SJSA1 (cell line): ENCODE measurements at places on chromosomes 13 and 19. TPM values are rescaled to one million over a fixed set of nuclear protein-coding genes. Genes with fewer than 3 reads are reported as not detected.
A peak's percentile ranks its signal among the peaks of the same experiment; 100 is the strongest.

The CEACAM16 gene
- not detected in 2 replicates for total RNA-seq

The CD37 gene
- total RNA-seq, result not detected in 2 replicates

The NLRP12 gene
- not detected in 2 replicates for total RNA-seq

The KLK4 gene
- total RNA-seq, result not detected in 2 replicates

The EFNB2 gene
- total RNA-seq, result 5.8 and 6.5 TPM in 2 replicates

The PRR36 gene
- total RNA-seq, result not detected in 2 replicates

GRCh38 chr13:50161052-50161451, 145.8 kb downstream of the KCNRG start:
- H3K4me3 ChIP-seq, result no peak overlapping the region
- H3K27ac ChIP-seq, result no peak overlapping the region
- no peak for DNase-seq
- no peaks in the 10 kb centered on the region for H3K36me3 ChIP-seq
- H3K4me1 ChIP-seq, result no peaks in the 10 kb centered on the region
- no peaks in the 10 kb centered on the region for H3K27me3 ChIP-seq

GRCh38 chr13:28010046-28010445, 21.6 kb upstream of the URAD start:
- no peak overlapping the region for H3K4me3 ChIP-seq
- H3K27ac ChIP-seq, result no peak overlapping the region
- no peaks in the 10 kb centered on the region for H3K4me1 ChIP-seq
- DNase-seq, result no peak

DNA sequence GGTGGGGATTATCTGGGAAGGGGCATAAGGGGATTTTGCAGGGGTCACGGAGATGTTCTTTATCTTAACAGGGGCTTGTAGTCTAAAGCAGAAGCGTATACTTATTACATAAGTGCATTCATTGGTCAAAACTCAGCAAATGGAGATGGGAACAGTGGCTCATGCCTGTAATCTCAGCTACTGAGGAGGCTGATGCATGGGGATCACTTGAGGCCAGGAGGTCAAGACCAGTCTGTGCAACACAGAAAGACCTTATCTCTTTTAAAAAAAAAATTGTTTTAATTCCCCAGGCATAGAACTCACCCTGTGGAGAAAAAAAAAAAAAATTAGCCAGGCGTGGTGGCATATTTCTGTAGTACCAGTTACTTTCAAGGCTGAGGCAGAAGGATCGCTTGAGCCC, 18.9 kb downstream of the FAM187B start:
- H3K4me1 ChIP-seq, result no peaks in the 10 kb centered on the region
- no peak for DNase-seq
- H3K4me3 ChIP-seq, result no peak overlapping the region
- H3K27ac ChIP-seq, result no peak overlapping the region

DNA sequence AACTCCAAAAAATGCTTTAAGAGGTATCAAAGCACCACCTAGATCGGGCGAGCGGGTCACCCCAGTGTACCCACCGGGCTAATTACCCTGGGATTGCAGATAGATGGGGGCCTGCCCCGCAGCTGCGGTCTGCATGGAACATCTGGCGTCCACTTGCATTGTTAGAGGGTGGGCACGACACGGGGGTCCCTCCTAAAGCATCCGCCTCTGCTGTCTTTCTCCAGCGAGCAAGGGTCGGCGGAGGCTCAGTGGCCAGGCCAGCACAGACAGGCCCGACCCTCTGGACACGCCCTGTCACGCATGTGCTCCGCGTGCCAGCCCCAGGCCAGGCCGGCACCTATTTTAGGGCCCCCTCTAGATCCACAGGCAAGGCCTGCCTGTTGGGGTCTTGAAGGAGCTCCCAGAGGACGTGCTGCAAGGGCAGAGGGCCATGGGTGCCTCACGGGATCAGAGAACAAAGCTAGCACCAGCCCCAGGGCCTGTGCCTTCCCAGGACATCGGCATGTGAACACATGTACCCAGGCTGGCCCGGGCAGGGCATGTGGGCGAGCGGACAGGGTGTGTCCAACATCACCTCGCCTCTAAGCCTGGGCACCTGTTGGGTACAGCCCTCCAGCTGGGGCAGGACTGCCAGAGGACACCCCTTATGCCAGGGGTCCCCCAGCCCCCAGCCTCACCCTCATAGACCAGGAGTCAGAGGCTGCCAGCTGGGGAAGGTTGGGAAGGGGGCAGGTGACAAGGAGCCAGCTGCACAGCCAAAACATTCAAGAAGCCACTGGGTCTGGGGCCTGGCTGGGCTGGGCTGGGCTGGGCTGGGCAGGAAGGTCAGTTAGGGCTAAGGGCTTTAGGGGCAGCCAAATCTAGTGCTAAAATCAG, 35.6 kb upstream of the NANOS3 start:
- H3K4me3 ChIP-seq, result peak overlapping the region; percentile 92
- H3K36me3 ChIP-seq, result peaks cover 60% of the 10 kb centered on the region
- peaks cover 72% of the 10 kb centered on the region for H3K4me1 ChIP-seq

- H3K27me3 ChIP-seq, result no peaks in the 10 kb centered on the region
- H3K27ac ChIP-seq, result no peak overlapping the region
- peaks cover 41% of the 10 kb centered on the region for H3K36me3 ChIP-seq
- H3K4me3 ChIP-seq, result no peak overlapping the region
Observed at GRCh38 chr13:42215578-42216421, 56.2 kb upstream of the AKAP11 start.

GRCh38 chr13:40940841-40941240, 78.3 kb downstream of the ELF1 start:
- no peak overlapping the region for H3K4me3 ChIP-seq
- no peak for DNase-seq
- no peak overlapping the region for H3K27ac ChIP-seq
- peaks cover 5% of the 10 kb centered on the region for H3K36me3 ChIP-seq
- H3K4me1 ChIP-seq, result no peaks in the 10 kb centered on the region

DNA sequence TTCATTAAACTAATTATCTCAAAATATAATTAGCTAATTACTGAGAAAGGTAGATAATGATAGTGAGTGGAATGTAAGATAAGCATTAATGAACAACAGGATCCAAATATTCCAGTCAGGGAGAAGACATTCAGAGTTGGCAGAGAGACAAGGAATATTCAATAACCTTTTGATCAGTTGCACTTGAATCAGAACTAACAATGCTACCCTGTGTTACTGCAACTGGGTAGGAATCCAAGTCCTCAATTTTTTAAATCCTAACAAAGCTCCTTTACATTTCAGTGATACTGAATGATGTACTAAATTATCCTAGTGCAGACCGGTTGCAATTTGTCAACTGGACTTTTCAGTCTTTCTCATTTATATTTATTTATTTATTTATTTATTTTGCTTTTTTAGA, 107.1 kb upstream of the MIR17HG start:
- H3K27ac ChIP-seq, result no peak overlapping the region
- no peak overlapping the region for H3K4me3 ChIP-seq
- no peaks in the 10 kb centered on the region for H3K27me3 ChIP-seq
- no peak for DNase-seq
- no peaks in the 10 kb centered on the region for H3K4me1 ChIP-seq

- no peak overlapping the region for H3K4me3 ChIP-seq
- H3K36me3 ChIP-seq, result peaks cover 48% of the 10 kb centered on the region
- no peak for DNase-seq
- H3K4me1 ChIP-seq, result peaks cover 5% of the 10 kb centered on the region; the same call in 1 of the 2 replicates
- H3K27ac ChIP-seq, result no peak overlapping the region
- no peaks in the 10 kb centered on the region for H3K27me3 ChIP-seq
Observed at GRCh38 chr19:19276386-19276785, 3.3 kb upstream of the TM6SF2 start.

DNA sequence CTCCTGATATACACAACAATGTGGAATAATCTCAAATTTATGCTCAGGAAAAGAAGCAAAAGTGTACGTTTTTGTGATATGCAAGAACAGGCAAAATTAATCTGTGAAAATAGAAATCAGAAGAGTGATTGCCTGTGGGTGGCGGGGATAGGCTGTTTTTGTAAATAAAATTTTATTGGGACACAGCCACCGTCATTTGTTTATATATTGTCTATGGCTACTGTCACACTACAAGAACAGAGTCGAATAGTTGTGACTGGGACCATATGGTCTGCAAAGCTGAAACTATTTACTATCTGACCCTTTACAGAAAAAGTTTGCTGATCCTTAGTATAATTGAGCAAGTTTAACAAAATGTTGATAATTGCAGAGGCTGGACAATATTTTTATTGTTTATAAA, 269.5 kb upstream of the HTR2A start:
- peaks cover 7% of the 10 kb centered on the region for H3K4me1 ChIP-seq
- H3K27ac ChIP-seq, result no peak overlapping the region
- DNase-seq, result no peak
- no peak overlapping the region for H3K4me3 ChIP-seq
- no peaks in the 10 kb centered on the region for H3K27me3 ChIP-seq

- no peak for DNase-seq
- H3K36me3 ChIP-seq, result peaks cover 3% of the 10 kb centered on the region; the same call in 1 of the 2 replicates
- H3K27me3 ChIP-seq, result no peaks in the 10 kb centered on the region
- no peaks in the 10 kb centered on the region for H3K4me1 ChIP-seq
- no peak overlapping the region for H3K27ac ChIP-seq
Observed at GRCh38 chr19:57465680-57466381, 8.9 kb upstream of the VN1R1 start.

GRCh38 chr19:40304306-40304705, 19.2 kb upstream of the AKT2 start:
- no peak for DNase-seq
- no peak overlapping the region for H3K4me3 ChIP-seq
- H3K36me3 ChIP-seq, result no peaks in the 10 kb centered on the region
- H3K4me1 ChIP-seq, result no peaks in the 10 kb centered on the region
- H3K27me3 ChIP-seq, result no peaks in the 10 kb centered on the region
- no peak overlapping the region for H3K27ac ChIP-seq

DNA sequence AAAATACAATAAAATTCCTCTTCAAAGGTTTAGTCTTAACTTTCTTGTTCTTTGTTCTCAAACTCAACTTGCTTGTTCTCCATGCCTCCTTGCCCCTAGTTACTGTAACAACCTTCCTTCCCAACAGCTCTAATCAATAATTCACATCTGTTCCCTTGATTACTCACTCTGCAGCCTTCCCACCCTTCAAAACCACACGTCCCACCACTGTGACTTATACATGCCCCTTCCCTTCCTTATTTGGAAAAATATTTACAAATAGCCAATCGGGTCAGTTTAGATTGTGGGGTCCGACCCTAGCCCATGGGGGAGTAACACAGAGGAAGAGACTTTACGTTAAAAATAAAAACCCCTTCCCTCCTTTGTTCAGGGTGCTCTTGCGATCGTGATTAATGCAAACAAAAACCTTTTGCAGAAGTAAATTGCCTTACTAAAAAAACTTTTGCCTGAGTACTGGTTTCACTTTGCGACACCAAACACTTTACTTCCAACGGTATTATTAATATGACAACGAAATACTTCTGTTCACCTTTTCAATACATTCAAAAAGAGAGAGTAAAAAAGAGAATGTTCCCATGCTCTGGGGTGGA, 512 bp upstream of the ZNF93 start:
- H3K27ac ChIP-seq, result no peak overlapping the region
- peaks cover 5% of the 10 kb centered on the region; the same call in 1 of the 2 replicates for H3K36me3 ChIP-seq
- no peaks in the 10 kb centered on the region for H3K27me3 ChIP-seq
- peak overlapping the region; percentile 53 for H3K4me3 ChIP-seq

- H3K36me3 ChIP-seq, result no peaks in the 10 kb centered on the region
- no peak overlapping the region for H3K27ac ChIP-seq
- no peak overlapping the region for H3K4me3 ChIP-seq
- H3K27me3 ChIP-seq, result no peaks in the 10 kb centered on the region
- no peaks in the 10 kb centered on the region for H3K4me1 ChIP-seq
Observed at GRCh38 chr13:52043675-52044074, 19.2 kb downstream of the UTP14C start.

DNA sequence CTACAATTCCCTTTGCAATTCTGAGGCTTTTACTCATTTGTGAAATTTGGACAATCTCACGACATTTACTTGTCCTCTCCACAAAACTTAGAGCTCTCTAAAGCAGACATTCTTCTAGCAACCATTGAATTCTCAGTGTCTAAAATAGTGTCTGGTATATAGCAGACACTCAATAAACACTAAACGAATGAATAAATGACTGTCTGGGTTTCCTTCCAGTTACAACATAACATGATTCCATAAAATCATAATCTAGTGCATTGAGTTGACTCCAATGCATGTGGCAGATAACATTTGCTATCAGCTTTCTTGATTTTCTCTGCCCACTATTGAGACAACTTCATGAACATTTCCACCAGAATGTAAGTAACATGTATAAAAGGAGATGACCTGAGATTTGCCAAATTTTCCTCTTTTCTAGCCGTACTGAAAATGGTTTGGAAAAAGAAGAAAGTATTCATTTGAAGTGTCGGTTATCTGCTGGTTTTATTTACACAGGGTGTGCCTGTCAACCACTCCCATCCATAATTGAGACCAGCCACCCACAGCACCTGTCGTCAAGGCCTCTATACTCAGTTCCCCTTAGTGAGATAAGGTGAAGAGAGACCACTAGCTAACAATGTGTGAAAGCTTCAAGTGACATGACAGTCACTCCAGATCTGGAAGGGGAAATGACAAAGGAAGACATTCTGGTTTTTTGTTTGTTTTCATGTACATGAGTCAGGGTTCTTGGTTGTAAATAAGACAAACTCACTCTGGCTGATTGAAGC, 4.8 kb upstream of the SERP2 start:
- peaks cover 45% of the 10 kb centered on the region for H3K4me1 ChIP-seq
- H3K4me3 ChIP-seq, result no peak overlapping the region

DNA sequence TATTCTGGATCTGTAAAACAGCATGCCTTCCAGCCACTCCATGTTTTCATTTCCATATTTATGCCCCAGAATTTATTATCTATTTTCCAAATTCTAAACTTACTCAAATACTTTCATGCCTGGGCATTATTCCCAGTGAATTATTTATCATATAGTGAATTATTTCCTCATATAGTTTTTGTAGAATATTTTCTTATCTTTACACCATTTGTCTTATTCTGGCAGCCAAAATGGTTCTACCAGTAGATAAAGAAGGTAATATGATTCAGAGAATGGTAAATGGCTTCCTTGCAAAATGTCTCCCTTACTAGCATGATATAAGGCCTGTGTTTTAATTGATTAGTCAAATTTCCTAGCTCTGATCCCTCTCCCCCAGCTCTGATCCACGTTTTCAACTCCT, 305.8 kb downstream of the SPRY2 start:
- no peaks in the 10 kb centered on the region for H3K27me3 ChIP-seq
- H3K4me1 ChIP-seq, result peaks cover 48% of the 10 kb centered on the region
- no peak overlapping the region for H3K27ac ChIP-seq
- no peaks in the 10 kb centered on the region for H3K36me3 ChIP-seq
- no peak for DNase-seq
- no peak overlapping the region for H3K4me3 ChIP-seq

- no peak overlapping the region for H3K27ac ChIP-seq
- no peak for DNase-seq
- no peaks in the 10 kb centered on the region for H3K36me3 ChIP-seq
- no peaks in the 10 kb centered on the region for H3K4me1 ChIP-seq
- H3K4me3 ChIP-seq, result no peak overlapping the region
Observed at GRCh38 chr13:101774393-101774792, 321.9 kb downstream of the ITGBL1 start.

GRCh38 chr13:48429036-48429435, 16.1 kb upstream of the LPAR6 start:
- DNase-seq, result no peak
- peaks cover 14% of the 10 kb centered on the region for H3K4me1 ChIP-seq
- 0 out of 2 replicates have a peak, but pooled peaks cover 3% of the 10 kb centered on the region for H3K36me3 ChIP-seq
- H3K27me3 ChIP-seq, result no peaks in the 10 kb centered on the region
- H3K27ac ChIP-seq, result no peak overlapping the region

- no peaks in the 10 kb centered on the region for H3K4me1 ChIP-seq
- no peak overlapping the region for H3K27ac ChIP-seq
- no peak overlapping the region for H3K4me3 ChIP-seq
Observed at GRCh38 chr13:111912991-111913760, 153.8 kb upstream of the SOX1 start.
